CD14-positive monocyte (primary cell): ENCODE measurements at places on chromosomes 13 and 19. TPM values are rescaled to one million over a fixed set of nuclear protein-coding genes. Genes with fewer than 3 reads are reported as not detected.

Gene NCR1
- 0.20 and 0.46 TPM in 2 replicates for polyA plus RNA-seq

DNA sequence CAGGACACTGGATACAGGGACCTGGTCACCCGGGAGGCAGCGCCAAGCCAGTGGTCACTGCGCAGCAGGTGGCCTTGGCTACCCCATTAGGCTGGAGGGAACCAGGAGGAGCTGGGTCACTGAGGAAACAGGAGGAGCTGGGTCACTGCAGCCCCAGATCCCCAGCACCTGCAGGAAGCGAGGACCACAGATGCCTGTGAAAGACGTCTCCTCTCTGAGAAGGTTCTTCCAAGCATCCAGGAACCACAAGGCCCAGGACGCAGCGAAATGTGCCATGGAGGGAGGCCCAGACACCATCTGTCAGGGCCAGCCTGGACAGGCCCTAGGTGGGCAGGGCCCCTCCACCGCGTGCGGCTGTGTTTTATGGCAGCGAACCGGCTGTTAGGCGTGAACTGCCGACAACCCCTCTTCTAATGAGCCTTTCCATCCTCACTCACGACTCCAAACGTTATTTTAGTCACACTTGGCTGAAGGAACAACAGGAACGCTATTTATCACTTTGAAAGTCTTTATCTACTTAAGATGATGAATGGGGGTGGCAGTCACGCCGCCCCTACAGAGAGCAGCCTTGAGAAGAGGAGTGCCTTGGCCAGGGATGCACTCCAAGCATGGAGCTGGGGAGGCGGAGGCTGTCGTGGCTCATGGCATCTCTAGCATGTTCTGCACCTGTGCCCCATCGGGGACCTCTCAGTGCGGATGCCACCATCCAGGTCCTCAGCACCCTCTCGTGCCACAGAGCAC lies 53.3 kb downstream of the CEBPG start:
- no peak for DNase-seq

DNA sequence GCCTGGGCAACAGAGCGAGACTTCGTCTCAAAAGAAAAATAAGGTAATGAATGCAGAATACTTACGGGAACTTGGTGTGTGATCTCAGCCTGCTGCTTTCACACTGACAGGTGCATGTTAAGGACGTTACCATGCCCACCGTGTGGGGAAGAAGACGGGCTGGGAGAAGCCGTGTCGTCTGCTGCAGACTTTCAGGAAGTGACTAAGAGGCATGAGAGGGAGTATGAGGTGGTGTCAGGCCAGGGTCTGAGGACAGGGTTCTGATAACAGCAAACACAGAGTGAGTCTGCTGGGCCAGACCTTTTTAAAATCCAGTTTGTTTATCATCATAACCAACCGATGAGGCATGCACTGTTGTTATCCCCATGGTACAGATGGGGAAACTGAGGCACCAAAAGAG lies 13.6 kb upstream of the GALP start:
- no peak for DNase-seq

DNA sequence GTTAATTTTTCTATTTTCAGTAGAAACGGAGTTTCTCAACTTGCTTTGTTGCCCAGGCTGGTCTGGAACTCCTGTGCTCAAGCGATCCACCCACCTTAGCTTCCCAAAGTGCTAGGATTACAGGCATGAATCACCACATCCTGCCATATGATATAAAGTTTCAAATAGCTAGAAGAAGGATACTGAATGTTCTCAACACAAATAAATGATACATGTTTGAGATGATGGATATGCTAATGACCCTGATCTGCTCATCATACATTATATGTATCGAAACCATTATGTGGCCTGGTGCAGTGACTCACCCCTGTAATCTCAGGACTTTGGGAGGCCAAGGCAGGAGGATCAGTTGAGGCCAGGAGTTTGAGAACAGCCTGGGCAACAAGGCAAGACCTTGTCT lies 11.5 kb downstream of the CIB3 start:
- no peak for DNase-seq

DNA sequence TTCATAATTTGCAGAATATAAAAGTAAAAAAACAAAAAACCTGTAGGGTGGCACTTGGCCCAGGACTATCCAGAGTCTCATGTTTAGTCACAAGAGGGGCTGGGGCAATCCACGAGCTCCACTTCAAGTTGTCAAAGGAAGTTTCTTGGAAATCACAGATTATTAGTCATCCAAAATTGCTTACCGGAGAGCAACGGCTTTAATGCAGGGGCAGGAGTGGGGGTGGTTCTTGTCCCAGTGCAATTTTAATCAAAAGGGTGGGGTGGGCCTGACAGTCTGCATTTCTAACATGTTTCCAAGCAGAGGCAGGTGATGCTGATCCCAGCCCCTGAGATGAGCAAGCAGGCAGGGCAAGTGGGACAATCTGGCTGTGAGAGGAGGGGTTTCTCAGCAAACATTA lies 233.9 kb downstream of the ABCC4 start:
- DNase-seq, result no peak
